ENCODE measurements at places on chromosomes 16 and 17. TPM values are rescaled to one million over a fixed set of nuclear protein-coding genes. Genes with fewer than 3 reads are reported as not detected.
A peak's percentile ranks its signal among the peaks of the same experiment; 100 is the strongest.

GRCh38 chr17:57356719-57357391, 100.5 kb downstream of the MSI2 start:
- H3K4me1 ChIP-seq: peaks cover 12% of the 10 kb centered on the region
- H3K36me3 ChIP-seq: no peaks in the 10 kb centered on the region
- H3K4me3 ChIP-seq: no peak overlapping the region
- DNase-seq: no peak
- no peaks in the 10 kb centered on the region for H3K27me3 ChIP-seq
- H3K27ac ChIP-seq: peak overlapping the region; percentile 38

GRCh38 chr17:28573040-28573380, 1.7 kb upstream of the PIGS start:
- H3K36me3 ChIP-seq: no peaks in the 10 kb centered on the region
- H3K27ac ChIP-seq: no peak overlapping the region
- H3K4me1 ChIP-seq: peaks cover 32% of the 10 kb centered on the region
- DNase-seq: no peak
- H3K4me3 ChIP-seq: no peak overlapping the region
- H3K27me3 ChIP-seq: no peaks in the 10 kb centered on the region

The MT1H gene
- total RNA-seq: not detected

The LRRC37B gene
- 44.9 TPM for total RNA-seq

DNA sequence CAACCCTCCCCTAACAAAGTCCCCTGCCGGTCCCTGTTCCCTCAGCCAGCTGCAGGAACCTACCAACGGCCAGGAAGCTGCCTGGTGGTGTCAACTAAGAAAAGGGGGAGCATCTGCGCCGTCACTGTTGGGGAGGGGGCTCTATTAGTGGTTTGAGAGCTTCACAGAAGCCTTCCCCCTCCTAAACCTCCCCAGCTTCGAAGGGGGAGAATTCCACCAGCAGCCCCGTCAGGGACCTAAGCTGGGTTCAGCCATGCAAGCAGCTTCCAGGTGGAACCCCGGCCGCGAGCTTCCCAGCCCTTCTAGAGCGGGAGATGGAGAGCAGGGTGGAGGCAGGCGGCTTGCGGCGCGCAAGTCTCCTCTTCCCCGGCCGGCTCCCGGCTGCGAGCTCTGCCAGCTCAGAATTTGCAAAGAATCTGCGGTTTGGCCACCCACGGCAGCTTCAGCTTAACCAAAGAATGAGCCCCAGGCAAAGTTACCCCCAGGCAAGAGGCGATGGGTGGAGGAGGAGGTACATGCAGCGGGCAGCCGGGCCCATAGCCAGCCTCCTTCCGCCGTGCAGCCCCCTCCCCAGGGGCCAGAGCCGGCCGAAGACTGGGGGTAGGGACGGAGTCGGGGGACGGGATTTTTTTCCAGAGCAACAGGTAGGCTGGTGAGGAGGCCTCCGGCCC, 33.7 kb downstream of the DDX19A start:
- peaks cover 20% of the 10 kb centered on the region for H3K4me1 ChIP-seq
- H3K27me3 ChIP-seq: no peaks in the 10 kb centered on the region
- H3K36me3 ChIP-seq: peaks cover 7% of the 10 kb centered on the region
- H3K27ac ChIP-seq: peak overlapping the region; percentile 86
